ENCODE measurements at places on chromosomes 12 and 14.

GRCh38 chr12:123822804-123823203, 60.7 kb downstream of the DNAH10 start:
- DNase-seq, result no peak

DNA sequence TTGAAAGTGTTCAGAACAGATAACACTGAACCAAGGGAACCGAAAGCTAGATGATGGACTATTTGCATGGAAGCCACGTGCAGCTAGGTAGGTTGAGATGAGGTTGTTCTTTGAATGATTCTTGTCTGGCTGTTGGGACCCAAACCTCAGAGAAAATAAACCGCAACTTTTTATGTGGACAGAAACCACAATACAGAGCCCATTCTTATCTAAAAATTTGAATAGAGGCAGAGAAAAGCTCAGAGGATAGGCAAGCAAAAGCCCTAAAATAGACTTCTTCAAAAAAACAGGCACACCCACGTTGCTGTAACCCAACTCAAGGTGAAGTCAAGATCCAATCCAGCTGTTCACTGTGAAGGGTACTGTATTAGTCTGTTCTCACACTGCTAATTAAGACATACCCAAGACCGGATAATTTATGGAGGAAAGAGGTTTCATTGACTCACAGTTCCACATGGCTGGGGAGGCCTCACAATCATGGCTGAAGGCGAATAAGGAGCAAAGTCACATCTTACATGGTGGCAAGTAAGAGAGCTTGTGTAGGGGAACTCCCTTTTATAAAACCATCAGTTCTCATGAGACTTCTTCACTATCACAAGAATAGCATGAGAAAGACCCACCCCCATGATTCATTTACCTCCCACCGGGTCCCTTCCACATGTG, 353.8 kb downstream of the AACS start:
- no peak for DNase-seq

DNA sequence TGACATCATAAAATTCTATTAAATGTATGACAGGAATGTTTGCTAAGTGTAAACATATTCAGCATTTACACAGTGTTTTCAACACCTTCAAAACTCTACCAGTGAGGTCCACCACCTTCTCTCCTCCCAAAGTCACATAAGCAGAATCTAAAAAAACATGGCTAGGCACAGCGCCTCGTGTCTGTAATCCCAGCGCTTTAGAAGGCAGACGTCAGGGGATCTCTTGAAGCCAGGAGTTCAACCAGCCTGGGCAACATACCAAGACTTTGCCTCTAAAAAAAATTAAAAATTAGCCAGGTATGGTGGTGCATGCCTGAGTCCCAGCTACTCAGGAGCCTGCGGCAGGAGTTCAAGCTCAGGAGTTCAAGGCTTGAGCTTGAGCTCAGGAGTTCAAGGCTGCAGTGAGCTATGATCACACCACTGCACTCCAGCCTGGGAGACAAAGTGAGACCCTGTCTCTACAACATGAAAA, 30.0 kb downstream of the NUMB start:
- no peak for DNase-seq

DNA sequence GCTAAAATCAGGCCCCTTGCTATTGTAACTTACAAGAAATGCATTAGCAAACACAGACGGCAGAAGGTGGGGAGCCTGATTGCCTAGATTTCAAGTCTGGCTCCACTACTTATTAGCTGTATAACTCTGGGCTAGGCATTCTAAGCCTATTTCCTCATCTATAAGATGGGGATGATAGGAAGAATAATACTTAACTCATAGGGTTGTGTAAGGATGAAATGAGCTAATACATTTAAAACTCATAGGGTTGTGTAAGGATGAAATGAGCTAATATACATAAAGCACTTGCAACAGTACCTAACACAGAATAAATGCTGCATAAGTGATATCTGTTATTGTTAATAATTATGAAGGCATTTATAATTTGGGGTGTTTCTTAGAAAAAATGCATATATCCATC, 60.1 kb upstream of the DIO2 start:
- no peak for DNase-seq

DNA sequence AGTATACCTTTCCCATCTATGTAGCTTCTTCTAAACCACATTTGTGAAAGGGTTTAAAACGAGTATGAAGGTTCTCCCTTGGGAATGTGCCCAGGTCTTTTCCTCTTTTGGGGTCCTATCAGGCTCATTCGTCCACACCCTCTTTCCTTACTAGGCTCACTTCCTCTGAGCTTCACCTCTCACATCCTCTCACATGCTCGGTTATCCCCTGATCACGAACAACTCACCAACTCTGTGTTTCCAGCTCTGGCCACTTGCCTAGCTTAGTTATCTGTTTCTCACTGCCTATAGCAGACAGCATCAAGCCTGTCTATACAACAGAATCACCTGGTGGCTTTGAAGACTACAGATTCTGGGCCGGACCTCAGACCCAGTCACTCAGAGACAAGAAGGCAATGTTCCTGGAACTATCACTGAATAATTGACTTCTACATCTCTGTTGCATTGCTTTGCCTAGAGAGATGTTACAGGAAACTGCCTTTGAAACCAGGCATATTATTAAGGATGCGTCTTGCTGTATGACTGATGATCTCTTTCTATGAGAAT, 158.2 kb downstream of the FOXN3 start:
- no peak for DNase-seq

DNA sequence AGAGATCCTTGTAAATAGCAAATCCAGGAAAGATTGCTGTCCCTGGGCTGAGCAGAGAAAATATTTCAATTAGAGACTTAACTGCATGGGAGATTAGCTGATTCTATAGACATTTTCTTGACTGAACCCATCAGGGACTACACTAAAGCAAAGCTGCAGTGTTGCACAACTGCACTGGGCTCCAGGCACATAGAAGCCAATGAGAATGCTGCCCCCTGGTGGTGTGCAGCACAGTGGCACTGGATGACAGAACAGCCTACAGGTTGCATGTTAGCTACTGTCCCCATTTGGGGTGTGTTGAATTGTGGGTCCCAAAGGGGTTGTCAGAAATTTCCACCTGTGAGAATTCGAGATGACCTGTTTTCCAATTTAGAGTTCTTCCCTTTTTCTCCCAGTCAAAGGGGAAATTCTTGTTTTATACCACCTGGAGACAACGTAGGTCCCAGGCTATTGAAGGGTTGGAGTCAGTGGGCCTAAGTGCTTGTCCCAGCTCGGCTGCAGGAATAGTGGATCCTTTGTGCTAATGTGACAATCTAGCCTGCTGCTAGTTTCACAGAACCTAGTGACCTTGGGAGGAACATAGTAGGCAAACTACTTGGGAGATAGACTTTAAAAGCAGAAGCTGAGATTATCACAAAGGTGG, 114.7 kb downstream of the SLC8A3 start:
- no peak for DNase-seq

GRCh38 chr14:61670576-61670975, 24.7 kb upstream of the HIF1A start:
- no peak for DNase-seq

GRCh38 chr12:30822385-30823155, 67.8 kb upstream of the CAPRIN2 start:
- DNase-seq, result no peak

DNA sequence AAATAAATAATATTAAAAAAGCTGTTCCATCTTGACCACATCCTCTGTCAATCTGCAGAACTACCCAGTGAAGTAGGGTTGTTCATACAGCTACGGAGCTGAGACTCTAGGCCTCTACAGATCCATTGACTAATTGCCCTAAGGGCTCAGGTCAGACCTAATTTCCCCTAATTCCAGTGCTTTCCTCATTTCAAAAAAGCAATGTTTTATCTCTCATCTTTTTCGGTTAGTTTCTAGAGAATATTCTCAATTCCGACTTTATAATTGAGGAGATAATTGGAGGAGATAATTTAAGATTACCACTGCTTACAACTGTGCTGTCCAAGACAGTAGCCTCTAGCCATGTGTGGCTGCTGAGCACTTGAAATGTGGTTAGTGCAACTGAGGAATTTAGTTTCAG, 167.1 kb downstream of the KIF21A start:
- DNase-seq, result no peak

DNA sequence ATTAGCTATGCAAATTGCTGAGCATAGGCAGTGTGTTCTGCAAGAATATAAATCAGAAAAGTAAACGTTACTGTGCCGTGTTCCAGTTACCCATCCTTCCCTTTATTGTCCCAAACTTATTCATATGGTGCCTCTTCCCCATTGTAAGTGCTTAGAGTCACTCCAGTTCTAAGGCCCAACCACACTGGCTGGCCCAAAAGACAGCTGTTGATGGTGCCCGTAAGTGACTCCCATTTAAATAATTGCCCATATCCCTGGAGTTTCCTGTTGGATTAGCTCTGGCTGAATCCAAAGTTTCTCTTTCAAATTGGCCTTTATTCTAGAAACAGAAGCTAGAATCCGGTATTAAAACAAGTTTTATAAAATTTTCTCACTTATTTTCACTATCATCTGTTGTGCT, 400.1 kb upstream of the DDHD1 start:
- no peak for DNase-seq

DNA sequence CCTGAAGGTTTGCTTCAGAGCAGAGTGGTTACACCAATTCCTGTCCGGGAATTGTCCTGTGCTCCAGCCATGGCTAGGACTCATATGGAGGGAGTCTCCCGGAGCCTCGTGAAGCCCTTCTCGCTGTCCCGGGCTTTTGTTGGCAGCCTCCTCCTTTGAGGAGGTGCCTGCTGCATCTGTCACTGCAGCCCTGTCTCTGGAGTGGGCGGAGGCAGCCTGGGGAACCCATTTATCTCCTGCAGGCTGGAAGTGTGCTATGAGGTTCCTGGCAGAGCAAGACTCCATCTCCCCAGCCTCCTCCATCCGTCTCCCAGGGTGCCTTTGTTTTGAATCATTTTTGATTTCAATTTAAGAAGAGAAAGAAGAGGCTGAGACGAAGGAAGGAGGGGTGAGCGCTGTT, 355.3 kb downstream of the GLT1D1 start:
- DNase-seq, result no peak

DNA sequence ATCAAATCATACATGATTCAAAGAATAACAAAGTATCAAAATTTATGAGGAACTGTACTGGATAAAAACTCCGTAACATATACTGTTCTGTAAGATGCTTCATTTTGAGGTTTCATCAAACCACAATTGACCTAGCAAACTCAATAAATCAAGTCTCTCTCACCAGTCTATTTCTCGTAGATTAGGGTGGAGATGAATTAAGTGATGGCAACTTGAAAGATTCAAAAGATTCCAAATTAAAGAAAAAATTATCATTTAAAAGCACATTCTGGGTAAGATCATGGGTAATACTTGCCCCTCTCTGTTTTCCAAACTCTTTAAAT, 74.4 kb downstream of the PAPLN start:
- no peak for DNase-seq

Data from GOT3 (cell line).